Posterior cingulate gyrus (tissue), 11 donors: ENCODE measurements at places on chromosomes 5 and 9.

- DNase-seq = no peak
These were observed 74.4 kb upstream of the ATP10B start for GRCh38 chr5:160926428-160926827.

- DNase-seq = peak; percentile 35
These were observed 126.9 kb downstream of the KCNIP1 start for GRCh38 chr5:170630711-170631141.

- no peak for DNase-seq
These were observed 332.4 kb upstream of the EFNA5 start for GRCh38 chr5:108003178-108003577.

GRCh38 chr5:107739661-107740060 is 68.9 kb upstream of the EFNA5 start:
- DNase-seq = no peak

DNA sequence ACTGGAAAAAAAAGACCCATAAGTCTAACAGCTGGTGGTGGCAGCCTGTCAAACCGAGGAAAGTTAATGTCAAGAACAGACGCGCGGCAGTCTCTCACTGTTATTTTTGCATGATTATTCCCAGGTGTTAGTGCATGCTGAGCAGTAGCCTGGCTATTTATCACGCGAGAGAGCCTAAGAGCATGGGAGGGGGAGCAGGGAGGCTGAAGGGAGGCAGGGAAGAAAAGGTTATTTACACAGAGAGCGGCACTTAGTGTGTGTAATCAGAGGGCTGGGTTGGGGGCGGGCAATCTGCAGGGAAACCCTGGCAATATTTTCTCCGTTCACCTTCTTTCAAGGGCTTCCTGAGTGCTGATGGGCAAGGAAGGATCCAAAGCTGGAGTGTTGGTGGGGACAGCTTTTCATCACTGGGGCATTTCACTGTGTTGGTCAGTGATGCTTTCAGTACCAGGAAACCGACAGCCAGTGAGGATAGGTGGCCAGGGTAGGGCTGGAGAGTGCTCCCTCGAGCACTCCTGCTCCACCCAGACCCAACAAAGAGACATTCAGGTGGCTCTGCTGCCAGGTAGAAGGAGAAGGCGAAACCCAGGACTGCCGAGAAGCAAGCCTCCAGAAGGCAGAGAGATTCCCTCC is 39.6 kb downstream of the ZNF608 start:
- DNase-seq = no peak

DNA sequence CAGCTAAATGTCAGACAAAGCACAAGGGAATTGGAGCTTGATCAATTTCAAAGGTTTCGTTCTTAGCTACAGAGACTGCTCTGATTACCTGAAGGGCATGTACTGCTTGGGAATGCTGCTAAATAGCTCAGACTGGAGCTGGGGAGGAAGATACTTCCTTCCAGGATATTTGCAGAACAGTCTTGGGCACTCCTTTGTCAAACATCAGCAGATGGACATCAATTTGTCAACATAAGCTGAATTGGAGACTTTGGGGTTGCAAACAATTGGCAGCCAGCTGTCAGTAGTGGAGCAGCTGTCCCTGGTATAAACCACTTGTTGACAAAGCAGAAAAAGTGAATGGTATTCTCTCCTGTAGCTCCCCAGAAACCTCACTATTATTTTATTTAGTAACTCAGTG is 182.0 kb downstream of the CCDC192 start:
- DNase-seq = no peak

DNA sequence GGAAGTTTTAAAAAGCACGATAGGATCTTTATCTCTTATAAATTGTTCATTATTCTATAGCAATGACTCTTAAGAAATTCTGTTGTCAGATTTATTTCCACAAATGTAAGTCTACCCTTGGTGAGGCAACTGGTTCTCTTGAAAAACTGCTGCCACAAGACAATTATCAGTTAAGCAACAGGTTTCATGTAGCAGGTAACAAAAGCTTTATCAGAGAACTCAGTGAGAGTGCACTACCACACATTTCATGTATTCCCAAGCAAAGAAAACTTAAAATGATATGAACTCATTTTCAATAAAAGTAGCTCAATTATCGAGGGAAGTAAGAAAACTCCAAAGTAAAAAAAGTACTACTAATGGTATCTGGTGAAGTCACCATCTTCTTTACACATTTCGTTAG is 9.4 kb downstream of the NR6A1 start:
- DNase-seq = no peak

GRCh38 chr9:131191857-131192256 is 66.5 kb downstream of the NUP214 start:
- DNase-seq = no peak

DNA sequence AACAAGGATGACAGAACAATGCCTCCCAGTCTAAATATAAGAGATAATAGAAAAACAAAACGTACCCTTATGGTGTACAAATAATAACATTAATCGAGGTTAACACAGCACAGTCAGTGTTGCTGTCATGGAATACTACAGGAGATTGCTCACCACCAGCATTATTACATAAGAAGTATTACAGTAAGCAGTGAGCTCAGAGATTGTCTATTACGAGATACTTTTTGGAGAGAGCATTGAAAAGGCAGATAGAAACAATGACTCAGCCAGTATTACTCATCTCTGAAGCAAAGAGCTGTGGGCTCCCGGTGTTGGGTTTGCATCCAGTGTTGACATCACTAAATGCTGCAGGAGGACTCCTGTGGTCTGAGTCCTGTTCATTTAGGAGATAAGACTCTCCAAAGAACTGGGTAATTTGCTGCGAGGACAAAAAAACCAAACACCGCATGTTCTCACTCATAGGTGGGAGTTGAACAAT is 191.9 kb upstream of the SEMA6A start:
- no peak for DNase-seq
